ENCODE measurements at places on chromosomes 3 and 15.

GRCh38 chr15:70156671-70157271 is 59.1 kb upstream of the TLE3 start:
- DNase-seq, result no peak

DNA sequence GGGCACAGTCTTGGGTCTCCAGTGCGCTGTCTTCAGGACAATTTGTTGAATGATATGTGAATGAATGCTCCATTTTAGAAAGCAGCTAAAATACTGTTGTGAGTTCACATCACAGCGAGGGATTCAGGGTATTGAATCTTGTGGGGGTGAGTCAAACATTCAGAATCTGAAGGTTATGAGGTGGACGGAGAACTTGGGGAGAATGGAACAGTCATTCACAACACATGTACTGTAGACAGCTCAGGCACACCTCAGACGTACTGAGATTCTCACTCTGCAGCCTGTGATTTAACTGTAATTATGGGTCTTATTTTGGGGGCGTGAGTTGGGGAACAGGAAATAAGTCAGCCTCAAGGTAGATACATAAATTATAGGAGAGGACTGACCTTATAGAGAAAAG is 13.9 kb downstream of the CRYBG3 start:
- no peak for DNase-seq

DNA sequence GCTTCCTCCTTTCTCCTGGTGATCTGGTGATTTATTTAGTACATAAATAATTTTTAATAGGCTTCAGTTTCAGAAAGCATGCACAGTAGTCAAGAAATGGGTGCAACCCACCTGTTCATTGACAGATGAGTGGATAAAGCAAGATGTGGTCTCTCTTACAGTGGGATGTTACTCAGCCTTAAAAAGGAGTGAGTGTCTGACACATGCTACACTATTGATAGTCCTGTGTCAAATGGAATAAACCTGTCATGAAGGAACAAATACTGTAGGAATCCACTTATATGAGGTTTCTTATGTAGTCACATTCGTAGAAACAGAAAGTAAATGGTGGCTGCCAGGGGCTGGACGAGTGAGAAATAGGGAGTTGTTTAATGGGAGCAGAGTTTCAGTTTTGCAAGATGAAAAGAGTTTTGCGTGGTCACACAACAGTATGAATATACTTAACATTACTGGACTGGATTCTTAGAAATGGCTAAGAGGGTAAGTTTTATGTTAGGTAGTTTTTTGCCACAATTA is 56.0 kb upstream of the PPARG start:
- DNase-seq, result no peak

- DNase-seq, result no peak
Observed at GRCh38 chr3:38001456-38002081, 11.0 kb downstream of the VILL start.

DNA sequence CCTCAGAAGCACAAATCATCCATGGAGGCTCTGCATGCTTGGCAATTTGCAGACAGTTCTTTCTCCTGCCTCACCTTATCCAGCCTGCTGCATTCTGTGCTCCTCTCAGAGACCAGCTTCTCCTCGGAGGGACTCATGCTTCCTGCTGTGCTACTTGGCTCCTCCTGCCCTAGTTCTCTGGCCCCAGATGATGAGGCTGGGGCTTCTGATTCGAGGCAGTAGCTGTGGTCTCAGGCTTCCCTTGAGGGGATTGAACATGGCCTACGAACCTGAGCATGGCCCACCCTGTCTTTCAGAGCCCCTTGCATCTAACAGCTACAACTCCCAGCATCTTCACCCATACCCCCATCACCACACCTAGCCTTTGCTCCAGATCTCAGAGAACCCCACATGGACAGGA is 6.7 kb downstream of the VIPR1 start:
- no peak for DNase-seq

DNA sequence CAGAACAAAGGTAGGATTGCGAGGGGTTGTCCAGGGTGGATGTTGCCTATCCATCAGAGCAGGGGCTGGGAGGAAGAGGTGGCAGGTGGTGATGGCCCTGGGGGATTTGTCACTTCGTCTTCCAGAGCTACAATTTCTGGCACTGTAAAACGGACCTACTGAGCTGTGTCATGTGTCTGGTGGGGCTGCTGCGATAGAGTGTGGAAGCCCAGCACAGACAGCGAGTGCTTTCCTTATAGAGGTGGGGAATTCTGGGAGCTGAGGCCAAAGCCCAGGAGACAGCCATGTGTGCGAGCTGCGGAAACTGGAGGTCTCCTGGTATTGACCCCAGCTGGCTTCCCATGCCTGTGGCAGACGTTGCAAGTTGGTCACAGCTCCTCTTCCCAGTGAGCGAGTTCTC is 61.2 kb upstream of the SEC22A start:
- DNase-seq, result no peak

DNA sequence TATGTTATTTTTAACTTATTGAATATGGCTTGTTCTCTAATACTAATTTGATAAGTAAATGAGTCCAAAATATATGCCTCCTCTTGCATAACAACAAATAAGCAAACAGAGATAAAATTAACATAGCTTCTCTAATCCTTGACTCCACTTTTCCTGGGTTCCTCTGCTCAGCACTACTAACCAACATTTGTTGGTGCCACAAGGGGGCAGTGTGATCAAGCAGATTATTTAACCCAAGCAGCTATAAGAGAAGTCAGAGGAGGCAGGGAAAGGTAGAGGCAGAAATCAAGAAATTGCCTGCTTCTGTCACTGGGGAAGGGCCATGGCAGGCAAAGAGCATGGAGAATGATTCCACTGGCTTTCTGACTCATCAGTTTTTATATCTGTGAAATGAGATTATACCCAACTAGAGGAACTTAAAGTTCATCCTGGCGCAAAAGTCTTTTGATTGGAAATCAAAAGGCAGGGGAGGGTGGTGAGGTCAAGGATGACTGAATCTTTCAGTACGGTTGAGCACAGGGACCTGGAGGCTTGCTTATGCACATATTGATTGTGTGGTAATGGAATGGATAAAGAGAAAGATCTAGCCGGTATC is 152.2 kb downstream of the IGSF11 start:
- peak; percentile 69 for DNase-seq

DNA sequence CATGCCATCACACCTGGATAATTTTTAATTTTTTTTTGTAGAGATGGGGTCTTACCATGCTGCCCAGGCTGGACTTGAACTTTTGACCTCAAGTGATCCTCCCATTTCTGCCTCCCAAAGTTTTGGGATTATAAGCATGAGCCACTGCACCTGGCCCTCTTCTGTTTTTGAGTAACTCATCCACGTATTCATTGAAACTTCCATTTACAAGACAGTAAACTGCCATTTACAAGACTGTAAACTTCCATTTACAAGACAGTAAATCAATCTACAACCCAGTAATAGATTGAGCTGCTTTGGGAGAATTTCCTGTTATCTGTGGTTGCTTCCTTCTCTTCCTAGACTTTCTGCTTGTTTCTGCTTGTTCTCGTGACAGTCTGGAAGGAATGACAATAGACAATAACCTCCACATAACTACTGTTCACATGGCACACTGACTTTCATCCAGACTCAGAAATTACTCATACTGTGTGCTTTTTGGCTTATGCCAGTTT is 114.7 kb upstream of the CCNL1 start:
- no peak for DNase-seq

DNA sequence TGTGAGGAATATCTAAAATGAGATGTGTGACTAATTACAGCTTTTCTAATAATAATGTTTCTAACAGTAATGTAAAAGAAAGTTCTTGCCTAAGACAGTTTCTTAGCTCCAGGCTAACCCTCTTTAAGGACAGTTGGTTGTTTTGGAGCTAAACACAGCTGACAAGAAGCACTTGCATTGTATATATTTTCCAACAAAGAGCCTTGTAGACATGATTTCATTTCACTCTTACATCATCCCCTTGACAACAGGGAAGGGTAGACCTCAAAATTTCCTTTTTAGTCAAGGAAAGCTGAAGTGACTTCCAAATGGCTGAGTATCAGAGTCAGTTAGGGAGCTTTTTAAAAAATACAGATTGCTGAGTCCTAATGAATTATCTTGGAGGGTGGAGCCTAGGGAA is 4.1 kb downstream of the ARID3B start:
- DNase-seq, result no peak
